Right lung (tissue), 10 donors: ENCODE measurements at places on chromosomes 2 and 18.
A peak's percentile ranks its signal among the peaks of the same experiment; 100 is the strongest.

DNA sequence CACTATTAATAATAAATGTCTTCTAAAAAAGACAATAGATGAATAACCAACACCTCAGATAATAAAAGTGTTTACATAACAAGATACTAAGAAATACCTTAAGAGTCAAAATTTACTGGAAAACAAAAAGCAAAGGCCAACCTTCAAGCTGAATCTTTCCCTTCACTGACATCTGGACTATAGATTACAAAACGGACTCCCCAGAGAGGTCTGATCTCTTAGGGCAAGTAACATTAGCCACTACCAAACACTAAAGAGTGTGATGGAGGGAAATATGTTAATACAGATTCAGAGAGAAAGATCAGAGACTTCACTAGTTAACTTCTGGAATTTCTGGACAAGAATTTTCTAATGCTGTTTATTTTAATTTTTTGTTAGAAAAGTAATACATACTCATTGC, 13.9 kb downstream of the CLASP1 start:
- DNase-seq = no peak

- DNase-seq = no peak
Measured at GRCh38 chr2:150274108-150274507, 213.4 kb downstream of the RND3 start.

DNA sequence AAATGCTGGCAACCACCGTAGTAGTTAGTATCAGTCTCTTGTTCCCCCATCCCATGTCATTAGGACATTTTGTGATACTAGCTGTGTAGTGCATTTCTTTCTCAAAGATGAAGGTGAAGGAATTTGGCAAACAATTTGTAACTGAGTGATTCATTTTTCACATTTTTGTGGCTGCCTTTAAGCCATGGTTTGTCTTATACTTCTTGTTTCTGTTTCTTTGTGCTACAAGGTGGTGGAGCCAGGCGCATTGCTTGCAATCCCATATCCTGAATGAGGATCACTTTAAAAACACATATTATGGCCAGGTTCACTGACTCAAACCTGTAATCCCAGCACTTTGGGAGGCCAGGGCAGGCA, 40.6 kb downstream of the GPD2 start:
- no peak for DNase-seq

GRCh38 chr2:67259556-67260342, 137.4 kb upstream of the ETAA1 start:
- no peak for DNase-seq

GRCh38 chr2:21657445-21657844, 533.7 kb downstream of the TDRD15 start:
- DNase-seq = no peak

- DNase-seq = no peak
Measured at GRCh38 chr2:15182275-15182674, 378.9 kb downstream of the NBAS start.

DNA sequence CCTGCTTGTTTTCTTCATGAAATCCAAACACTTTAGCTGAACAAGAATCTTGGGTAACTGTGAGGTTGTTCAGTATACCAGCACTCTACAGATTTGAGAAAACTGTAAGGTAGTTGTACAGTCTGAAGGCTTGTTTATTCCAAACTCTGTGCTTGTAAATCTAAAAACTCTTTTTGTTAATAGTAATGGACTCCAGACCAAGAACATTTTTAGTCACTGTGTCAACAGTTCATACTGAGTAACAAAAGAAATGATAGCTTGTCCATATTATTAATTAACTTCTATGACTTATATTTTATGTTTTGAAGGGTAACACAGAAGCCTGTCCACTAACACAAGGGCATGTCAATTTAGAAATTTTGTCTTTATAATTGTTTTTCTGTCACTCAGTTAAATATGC, 72.2 kb upstream of the KYNU start:
- DNase-seq = no peak

DNA sequence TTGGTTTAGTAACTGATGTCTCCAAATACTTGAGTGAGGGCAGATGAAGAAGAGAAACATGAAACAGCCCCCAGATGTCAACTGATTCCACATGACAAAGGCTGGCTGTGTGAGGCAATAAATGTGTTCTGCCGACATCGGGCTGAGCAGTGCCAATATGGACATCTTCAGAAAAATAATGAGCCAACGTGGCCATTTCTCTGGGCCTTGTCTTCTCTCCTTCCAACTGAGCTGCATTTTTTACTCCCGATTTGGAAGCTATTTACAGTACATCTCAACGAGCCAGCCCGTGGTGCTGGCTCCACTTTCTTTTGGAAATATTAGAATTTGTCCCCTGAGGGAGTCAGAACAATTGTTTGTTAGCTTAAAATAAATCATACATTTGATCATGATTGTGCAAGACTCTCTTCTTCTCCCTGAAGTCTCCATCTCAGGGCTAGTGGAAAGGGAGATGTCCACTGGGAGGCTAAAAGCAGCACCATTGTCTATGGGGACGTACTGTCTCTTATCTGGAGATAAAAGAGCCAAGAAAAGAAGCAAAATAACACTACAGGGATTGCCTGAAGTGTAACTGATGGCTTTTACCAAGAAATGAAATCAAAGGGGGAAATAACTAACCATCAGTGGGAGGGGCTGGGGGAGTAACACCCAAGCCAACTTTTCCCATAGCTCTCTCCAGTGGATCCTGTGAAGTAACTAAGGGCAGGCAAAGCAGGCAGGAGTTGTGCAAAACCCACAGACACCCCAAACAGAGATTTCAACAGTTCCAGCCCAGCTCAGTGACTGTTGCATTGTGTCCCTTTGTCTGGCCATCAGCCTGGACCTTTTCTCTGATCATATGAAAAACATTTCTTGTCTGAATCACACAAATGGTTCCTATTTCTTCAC, 114.8 kb downstream of the RDH14 start:
- no peak for DNase-seq

DNA sequence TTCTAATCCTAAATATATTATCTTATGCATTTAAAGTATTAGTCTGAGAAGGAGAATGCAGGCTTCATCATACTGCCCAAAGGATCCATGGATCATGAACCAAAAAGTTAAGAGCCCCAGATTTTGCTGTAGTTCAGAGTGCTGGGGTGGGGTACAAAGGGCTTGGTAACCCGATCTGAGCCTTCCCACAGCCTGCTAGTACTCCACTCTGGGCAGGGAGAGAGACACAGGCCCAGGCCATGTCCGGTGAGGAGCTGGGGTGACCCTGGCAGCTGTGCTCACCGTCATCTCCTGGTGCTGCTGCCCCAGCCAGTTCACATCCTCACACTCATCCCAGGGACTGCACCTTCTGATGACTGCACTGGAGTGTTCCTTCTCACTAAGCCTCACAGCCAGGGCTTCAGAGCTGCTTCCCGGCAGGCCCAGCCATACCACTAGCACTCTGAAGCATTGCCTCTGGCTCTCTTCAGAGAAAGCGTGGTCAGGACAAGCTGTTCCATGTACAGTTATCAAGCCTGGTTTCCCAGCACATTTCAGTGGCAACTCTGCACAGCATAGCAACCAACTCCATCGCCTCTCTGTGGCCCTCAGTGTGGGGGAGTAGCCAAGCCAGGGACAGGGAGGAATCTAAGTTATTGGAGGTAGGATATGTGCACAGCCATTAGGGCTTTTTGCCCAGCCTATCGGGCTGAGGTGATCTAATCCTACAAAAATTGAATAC, 189.0 kb upstream of the CTAGE1 start:
- DNase-seq = no peak

DNA sequence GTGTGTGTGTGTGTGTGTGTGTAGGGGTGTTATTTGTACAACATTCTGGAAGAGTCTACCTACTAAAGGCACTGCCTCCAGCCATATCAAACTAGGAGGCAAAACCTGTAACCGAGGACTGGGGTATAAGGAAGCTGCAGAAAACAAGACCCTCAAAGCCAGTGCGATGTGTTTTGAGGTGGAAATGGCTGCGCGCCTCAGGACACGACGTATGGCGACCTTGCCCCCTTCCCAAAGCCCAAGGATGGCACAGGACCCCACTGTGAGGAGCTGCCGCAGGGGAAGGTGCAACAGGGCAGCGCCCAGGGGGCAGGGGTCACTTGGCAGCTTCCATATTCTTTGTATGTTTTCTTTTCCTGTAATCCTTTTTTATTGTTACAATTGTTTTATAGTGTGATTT, 59.8 kb downstream of the CENPO start:
- DNase-seq = no peak

DNA sequence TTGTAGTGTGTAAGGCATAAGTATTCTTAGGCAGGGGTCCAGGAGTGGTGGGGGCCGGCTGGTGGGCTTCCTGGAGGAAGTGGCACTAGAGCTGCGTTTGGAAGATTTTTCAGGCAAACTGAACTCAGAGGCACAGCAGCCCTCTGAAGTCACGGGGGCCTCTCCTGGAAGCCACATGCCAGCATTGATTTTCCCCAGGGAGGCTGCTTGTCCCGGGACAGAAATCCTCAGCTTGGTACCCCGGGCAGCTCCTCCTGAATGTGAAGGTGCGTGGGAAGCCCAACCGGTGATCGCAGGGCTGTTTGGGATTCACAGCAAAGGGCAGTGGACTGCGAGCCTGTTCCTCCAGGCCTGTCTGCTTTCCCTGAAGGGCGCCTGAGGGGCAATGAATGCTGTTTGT, 1.6 kb upstream of the PDIA6 start:
- no peak for DNase-seq

- DNase-seq = no peak
Measured at GRCh38 chr2:176501617-176502016, 232.4 kb downstream of the MTX2 start.

GRCh38 chr2:71544919-71545571, 91.7 kb downstream of the DYSF start:
- no peak for DNase-seq

- no peak for DNase-seq
Measured at GRCh38 chr2:21820271-21820670, 696.5 kb downstream of the TDRD15 start.

GRCh38 chr18:69402533-69402989, 1.9 kb downstream of the DOK6 start:
- peak; percentile 19 for DNase-seq

DNA sequence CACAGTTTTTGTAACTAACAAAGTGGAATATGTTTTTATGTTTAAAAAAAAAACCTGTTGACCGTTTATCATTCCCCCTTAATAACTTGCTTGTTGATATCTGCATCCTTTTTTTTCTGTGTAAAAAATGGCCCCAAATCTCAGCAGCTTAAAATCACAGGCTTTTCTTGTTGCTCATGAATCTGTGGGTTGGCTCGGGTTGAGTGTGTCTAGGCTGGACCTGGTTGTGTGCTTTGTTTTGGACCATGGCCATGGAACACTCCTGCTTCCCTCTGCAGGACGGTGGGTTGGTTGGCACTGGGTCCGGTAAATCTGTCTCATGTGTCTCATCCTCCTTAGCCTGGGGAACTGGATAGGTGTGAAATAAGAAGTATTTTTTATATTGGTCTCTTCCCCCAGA, 139.0 kb upstream of the LINC00305 start:
- DNase-seq = no peak

DNA sequence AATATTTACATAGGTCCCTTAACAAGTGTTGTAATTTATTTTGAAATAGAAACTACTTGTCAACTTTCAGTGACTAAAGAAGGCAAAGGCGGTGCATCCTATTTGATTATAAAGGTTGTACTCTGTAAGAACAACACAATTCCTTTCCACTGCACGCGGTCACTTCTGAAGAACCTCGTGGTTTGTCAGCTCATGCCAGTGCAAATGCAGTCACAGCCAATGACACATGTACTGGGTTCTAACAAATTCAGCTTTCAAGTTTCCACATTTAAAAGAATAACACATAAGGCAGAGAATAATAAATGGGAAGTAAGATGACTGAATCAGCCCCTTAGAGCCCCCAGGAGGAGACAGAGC, 39.7 kb downstream of the CYB5A start:
- no peak for DNase-seq

- DNase-seq = no peak
Measured at GRCh38 chr2:28382755-28383154, 9.9 kb upstream of the FOSL2 start.

GRCh38 chr2:219559156-219559915, 12.0 kb downstream of the OBSL1 start:
- DNase-seq = no peak
